CD4-positive, alpha-beta T cell treated with Interleukin-1 beta for 1 hour (primary cell): ENCODE measurements at places on chromosomes 12 and 14.

GRCh38 chr12:115323223-115323905, 639.4 kb upstream of the TBX3 start:
- no peak for DNase-seq

GRCh38 chr12:3646561-3647241, 106.2 kb downstream of the CRACR2A start:
- DNase-seq = no peak

GRCh38 chr14:87285506-87285905, 707.5 kb downstream of the GALC start:
- DNase-seq = no peak

- peak; percentile 52 for DNase-seq
These were observed 100.9 kb downstream of the EPS8 start for GRCh38 chr12:15688202-15688736.

- DNase-seq = no peak
These were observed 1126.1 kb downstream of the TMEM121 start for GRCh38 chr14:106652494-106652893.

- DNase-seq = no peak
These were observed 59.5 kb downstream of the DHRS2 start for GRCh38 chr14:23695664-23695999.

- DNase-seq = no peak
These were observed 18.6 kb downstream of the AGAP2 start for GRCh38 chr12:57719777-57720605.

GRCh38 chr14:76090616-76091391, 60.9 kb upstream of the GPATCH2L start:
- no peak for DNase-seq

DNA sequence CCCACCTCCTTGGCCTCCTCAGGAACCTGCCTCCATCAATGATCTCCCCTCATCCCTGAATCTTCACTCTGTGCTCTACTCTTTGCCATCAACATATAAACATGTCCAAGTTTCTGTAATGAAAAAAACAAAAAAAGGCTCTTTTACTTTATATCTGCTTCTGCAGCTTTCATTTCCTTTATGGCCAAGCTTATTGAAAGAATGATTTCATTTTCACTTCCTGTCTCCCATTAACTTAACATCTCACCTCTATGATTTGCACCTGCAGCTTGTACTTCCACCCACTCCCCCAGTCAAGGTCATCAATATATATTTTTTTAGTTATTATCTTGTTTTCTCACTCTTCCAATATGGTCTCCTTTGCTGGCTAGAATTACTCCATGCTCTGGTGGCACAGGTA, 15.6 kb upstream of the RNU6-7 start:
- DNase-seq = no peak

- DNase-seq = no peak
These were observed 205.6 kb downstream of the KIF26A start for GRCh38 chr14:104343690-104344640.

DNA sequence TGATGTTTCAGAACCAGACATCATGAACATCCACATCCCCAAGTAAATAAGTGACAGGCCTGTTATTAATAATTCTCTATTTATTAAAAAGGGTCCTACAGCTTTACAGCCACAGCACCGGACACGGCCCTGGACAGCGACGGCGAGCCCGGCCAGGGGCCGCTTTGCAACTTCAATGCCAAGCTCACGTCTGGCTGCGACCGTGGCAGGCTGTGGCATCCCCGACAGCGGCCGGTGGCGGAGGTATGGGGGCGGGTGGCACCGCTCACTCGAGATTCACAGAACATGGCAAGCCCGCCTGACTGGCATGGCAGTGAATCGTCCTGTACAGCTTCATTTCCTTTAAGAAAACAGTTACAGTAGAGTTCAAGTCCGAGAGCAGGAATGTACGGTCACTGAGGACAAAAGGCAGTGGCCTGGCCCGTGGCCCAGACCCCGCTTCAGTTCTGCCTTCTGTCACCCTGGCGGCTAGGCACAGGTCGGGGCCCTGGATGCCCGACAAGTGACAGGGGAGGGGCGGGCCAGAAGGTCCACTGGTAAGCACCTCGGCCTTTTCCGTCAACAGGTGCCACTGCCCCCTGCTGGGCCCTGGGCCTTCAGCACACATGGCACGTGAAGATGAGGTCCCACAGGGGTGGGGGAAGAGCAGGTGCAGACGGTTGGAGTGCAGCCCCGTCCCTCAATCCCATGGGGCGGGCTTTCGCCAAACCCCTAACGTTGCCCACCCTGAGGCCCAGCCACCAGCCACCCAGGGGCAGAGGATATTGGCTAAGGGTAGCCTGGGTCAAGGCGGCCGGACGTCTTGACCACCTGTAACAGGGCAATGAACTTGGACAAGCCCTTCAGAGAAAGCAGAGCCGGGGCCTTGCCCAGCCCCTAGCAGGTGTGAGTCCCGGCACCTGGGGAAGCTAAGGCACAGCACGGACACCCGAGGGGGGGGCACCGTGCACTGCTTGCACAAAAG, 30.3 kb downstream of the HIP1R start:
- peak; percentile 35 for DNase-seq

DNA sequence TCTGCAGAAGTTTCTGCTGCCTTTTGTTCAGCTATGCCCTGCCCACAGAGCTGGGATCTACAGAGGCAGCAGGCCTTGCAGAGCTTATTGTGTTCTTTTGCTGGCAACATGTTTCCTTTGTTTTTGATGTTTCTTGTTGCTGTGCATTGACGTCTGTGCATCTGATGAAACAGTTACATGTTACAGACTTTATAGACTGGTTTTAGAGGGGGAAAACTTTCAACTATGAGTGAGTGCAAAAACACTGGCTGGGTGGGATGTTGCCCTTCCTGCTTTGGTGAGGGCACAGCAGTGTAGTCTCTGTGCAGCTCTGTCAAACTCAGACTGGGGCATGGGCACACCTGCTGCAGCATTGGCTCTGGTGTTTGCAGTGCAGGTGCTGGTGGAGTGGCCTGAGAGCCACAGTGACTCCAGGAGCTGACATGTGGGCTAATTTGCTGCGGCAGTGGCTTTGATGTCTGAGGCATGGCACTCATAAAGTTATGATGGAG, 26.9 kb downstream of the CLEC6A start:
- no peak for DNase-seq

DNA sequence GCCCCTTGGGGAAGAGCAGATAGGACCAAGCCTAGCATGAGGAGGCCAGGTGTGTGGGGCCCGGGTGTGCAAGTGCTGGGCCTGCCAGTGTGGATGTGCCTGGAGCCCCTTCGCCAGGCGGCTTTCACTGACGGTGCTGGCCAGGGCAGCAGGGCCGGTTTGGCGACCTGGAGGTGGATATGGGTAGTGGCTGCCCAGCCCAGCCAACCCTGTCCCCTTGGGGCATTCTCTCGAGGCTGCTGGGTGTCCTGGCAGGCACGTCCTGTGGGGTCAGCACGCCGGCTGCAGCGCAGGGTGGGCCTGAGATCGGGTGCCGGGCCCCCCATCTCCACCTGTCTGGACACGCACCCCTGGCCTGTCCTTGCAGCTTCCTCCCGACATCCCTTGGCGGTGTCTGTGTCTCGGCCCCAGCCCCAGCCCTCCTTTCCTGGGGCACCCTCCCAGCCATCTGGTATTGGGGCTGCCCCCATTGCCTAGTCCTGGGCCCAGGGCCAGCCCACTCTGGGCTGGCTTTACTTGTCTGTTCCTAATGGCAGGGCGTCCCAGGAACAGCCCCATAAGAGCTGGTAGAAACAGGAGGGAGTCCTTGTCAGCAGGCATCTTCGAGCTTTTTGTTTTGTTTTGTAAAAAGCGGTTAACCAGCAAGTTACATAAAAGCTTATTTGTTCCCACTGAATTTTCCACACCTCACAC, 7.2 kb upstream of the CRIP2 start:
- no peak for DNase-seq

- DNase-seq = no peak
These were observed 37.3 kb upstream of the TBPL2 start for GRCh38 chr14:55477680-55478079.

DNA sequence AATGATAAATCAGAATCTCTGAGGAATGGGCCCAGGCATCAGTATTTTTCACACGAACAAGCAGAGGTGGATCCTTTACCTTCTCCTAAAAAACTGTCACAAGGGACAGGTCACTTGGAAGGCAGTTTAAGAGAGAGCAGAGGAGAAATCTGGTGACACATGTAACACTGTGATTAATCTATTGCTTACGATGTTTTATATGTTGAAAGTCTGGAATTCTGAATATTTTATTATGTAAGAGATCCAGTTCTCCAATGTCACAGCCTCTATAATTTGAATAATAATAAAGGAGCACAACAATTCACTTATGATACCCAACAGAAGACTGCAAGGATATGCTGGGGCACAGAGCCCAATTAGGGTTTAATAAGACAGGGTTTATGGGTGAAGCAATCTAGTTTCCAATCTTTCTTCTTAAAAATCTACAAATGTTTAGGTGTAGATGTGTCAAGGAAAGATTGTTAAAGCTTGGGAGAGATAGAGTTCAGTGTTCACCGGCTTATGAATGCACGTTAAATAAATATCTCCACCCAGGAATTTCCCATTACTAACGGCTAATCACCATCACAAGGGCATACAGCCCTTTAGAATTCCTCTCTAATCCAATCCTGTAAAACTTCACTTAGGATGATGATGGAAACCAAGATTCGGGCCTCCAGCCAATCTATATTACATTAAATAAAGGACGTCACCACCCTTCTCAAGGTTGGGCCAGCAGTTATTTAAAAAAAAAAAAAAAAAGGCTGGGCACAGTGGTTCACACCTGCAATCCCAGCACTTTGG, 23.4 kb downstream of the DUSP16 start:
- DNase-seq = no peak

GRCh38 chr14:95463171-95463901, 53.1 kb downstream of the SYNE3 start:
- peak; percentile 39 for DNase-seq

- no peak for DNase-seq
These were observed 58.7 kb downstream of the TUNAR start for GRCh38 chr14:95935228-95935822.

DNA sequence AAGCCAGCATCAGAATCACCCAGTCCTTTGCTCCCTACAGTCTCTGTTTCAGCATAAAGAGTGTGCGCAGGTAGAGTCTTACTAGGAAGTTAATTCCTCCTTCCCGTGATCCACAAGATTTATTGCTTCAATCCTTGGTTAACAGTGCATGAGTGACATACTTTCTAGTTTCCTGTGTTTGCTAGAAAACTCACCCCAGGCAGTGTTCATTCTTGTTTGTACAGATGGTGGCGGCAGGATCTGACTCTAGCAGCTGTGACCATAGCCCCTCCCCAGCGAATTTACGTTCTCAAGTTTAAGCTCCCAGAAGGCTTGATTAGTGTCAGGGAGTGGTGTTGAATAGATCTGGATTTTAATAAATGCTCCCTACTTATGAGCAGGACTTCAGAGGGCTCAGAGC, 75.9 kb upstream of the ANO2 start:
- DNase-seq = no peak

DNA sequence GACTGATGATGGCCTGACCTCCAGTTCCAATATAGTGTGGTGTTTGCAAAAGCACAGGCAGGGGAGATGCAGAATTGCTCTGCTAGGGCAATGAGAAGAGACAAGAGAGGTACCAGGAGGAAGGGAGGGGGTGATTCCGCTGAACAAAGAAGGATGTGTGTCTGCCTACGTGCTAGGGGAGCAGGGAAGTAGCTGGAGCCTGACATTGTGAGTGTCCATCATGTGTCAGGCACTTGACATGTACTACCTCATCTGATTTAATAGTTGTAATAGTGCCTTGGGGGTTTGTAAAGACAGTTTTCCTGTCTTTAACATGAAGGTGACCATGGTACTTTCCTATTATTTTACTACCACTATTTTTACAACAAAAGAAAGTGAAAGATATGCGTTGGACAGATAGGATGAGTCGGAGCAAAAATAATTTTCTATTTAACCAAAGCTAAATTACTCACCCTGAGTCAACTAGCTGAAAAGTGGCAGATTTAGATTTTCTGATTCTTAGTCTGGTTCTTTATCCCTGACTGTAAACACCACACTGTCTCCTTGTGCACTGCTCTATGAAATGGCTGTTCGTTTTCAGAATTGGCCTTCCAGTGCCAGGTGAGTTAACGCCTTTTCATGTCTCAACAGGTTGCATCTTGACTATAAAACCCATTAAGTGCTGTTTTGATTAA, 33.7 kb upstream of the TEAD4 start:
- DNase-seq = no peak

DNA sequence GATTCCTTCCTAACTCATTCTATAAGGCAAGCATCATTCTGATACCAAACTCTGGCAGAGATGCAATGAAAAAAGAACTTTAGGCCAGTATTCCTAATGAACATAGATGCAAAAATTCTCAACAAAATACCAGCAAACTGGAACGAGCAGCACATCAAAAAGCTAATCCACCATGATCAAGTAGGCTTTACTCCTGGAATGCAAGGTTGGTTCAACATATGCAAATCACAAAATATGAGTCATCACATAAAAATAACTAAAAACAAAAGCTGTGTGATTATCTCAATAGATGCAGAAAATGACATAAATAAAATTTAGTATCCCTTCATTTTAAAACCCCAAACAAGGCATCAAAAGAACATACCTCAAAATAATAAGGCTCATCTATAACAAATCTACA, 98.9 kb downstream of the ACSS3 start:
- no peak for DNase-seq
